ENCODE measurements at places on chromosomes 2 and 18.

- peak; percentile 46 for DNase-seq
Observed at GRCh38 chr18:61333746-61334490, 688 bp downstream of the CDH20 start.

DNA sequence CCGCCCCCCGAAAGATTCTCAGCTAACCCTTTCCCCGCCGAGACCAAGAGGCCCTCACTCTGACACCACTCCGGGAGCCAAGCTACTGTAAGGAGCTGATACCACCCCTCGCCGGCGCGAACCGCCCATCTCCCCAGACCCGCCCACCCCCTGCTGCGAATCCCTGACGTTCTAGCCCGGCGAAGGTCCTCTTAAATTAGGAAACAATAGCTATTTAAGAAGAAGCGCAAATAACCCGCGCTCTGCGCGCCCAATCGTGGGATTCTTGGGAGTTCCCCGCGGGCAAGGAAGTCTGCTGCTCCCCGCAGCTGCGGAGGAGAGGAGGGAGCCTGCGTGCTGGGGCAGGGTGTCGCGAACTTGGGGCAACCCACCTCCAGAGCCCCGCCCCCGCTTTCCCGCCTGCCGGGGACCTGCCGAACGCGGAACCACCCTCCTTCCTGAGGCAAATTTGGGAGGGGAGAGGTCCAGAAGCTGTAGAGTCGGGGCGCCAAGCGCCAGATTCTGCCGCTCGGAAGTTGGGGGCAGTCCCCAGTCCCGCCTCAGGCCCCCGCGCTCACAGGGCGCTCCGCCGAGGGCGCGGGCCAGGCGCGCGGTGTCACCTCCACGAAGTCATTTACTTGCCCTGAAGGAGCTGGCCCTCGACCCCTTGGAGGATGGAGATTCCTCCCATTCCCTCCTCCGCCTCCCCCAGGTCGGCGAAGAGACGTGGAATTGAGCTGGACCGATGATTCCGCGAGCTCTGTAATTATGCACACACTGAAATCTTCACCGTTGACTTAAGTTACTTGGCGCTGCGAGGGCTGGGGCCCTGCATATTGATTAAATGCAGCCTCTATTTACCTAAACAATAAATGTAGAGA, 8.4 kb upstream of the SP9 start:
- peak; percentile 83 for DNase-seq

DNA sequence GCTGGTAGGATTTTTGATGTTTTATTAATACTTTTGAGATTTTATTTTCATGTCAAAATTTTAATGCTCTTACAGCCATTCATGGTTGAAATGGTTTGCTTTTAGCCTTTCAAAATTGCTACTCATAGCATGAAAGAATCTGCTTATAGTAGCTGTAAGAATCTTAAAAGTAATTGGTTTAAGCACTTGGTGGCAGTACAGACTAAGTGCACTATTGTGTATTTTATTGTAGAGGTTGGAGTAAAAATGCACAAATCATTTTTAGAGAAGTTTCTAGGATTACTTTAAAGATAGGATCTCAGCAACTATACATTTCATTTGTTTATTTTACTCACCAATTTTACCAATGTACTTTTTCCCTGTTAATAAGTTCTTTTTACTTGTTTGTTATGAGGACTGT, 205.8 kb downstream of the SPAG16 start:
- no peak for DNase-seq

- DNase-seq, result no peak
Observed at GRCh38 chr18:76619261-76619620, 124.2 kb upstream of the ZNF516 start.

DNA sequence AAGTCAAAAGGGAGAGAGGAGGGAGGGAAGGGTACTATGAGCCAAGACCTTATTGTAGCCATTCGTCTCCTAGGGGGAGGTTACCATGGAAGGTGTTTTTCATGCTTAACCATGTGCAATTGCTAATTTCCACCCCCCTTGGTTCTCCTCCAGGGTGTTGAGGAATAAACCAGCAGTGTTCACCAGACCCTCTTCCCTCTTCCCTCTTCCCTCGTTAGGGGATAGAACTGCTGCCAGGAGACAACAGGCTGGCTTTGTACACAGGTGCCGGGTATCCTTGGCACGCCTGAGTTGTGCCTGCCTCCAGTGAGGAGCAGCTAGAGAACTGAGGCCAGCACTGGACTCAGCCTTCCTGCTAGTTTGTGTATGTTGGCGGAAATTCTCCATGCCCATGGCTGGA, 41.1 kb upstream of the ARL5A start:
- no peak for DNase-seq

DNA sequence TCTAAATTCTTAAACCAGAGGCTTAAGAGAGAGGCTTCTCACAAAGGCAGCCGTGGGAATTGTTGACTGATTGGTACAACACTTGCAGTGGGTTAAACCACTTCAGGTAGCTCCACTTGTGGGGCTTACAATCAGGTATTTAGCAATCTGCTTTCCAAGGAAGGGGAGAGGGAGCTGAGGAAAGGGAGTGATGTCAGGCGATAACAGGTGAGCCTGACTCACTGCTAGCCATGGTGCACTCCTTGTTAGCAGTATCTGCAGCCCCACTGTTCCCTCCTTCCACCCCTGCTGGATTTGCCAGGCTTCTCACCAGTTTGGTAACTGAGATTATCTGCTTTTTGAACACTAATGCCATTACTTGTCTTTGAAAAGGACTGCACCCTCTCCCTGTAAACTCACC, 1056.7 kb upstream of the FANCL start:
- DNase-seq, result no peak

GRCh38 chr2:151996243-151997003, 102.4 kb downstream of the CACNB4 start:
- DNase-seq, result no peak

GRCh38 chr2:209451209-209451834, 27.5 kb downstream of the MAP2 start:
- DNase-seq, result no peak

DNA sequence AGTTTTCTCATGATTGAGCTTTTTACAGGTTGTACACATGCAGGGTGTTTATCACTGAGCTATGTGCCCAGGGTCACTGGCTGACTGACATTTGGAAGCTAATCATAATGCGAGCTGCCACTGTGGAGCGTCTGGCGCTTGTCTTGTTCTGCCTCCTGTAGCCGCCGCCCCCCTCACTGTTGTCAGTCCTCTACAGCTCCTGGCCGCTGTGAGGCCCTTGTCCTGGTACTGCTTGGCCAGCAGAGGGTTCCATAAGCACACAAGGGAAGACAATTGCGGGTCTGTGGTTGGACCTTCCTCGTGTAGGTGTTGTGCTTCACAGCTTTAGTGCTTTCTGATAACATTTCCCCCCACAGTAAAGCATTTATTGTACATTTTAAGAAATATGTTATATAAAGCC, 105.6 kb upstream of the LDLRAD4 start:
- DNase-seq, result peak; percentile 67

- DNase-seq, result peak; percentile 88
Observed at GRCh38 chr2:234203135-234203984, 152.9 kb downstream of the SPP2 start.

- no peak for DNase-seq
Observed at GRCh38 chr2:134365356-134365755, 111.5 kb downstream of the MGAT5 start.

DNA sequence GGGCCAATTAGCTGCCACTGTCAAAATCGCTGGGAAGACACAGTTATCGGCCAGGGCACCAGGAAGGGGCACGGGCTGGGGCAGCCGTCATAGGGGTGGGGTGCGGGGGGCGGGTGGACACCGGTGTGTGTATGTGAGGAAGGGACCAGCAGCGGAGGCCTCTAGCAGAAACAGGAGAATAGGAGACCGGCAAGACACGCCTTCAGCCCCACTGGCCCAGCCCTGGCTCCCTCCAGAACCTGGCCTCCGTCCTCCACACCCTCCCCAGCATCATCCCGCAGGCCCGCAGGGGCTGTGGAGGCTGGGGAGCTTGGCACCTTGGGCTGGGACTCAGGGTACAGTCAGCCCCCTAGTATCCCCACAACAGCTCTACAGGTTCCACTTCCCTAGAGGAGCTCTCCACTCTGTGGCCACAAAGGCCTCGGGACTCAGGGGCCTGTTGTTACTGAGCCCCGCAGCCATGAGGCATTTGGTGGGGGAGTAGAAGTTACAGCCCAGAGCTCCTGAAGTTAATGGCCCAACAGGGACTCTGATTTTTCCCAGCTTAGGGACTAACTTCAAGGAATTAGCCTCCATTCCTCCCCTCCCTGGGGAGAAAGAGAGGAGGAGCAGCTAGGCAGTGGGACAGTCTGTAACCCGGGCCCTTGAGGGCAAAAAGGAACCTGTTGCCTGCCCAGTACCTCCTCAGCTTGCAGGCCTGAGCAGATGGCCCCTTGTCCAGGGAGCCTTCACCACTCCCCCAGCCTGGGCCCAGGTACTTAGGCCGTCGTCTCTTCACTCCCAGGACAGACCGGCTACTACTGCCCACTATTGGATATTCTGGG, 19.9 kb downstream of the SH2D6 start:
- DNase-seq, result peak; percentile 23

DNA sequence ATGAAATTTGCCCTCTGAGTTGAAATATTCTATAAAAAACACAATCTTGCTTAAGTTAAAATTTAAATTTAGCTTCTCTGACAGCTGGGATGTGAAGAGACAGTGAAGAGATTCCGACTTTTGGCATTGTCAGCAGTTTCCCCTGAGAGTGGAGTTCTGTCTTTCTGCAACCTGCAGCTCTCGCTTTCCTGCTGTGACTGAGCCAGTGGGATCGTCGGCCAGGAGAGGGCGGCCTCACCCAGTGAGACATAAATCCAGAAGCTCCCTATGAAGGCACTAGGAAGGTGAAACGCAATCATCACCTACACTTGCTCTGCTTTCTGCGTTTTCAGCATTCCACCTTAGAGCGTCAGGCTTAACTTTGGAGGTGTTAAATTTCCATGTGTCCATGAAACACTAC, 75.4 kb upstream of the HNMT start:
- peak; percentile 16 for DNase-seq

- DNase-seq, result no peak
Observed at GRCh38 chr2:117853873-117854272, 39.4 kb downstream of the DDX18 start.

DNA sequence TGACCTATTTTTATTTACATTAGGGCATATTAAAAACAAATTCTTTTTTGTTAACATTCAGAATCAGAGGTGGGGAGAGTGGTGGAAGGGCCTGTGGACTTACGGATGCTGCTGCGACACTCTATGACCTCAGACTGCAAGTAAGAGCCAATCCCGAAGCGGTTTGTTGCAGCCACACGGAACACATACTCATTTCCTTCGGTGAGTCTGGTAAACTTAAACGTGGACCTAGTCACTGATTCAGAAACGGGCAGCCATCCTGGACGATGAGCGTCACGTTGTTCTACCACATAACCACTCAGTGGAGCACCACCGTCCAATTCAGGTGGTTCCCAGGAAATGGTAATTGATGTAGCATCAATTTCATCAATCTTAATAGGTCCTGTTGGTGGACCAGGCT, 61.9 kb downstream of the PLEKHA3 start:
- DNase-seq, result no peak

DNA sequence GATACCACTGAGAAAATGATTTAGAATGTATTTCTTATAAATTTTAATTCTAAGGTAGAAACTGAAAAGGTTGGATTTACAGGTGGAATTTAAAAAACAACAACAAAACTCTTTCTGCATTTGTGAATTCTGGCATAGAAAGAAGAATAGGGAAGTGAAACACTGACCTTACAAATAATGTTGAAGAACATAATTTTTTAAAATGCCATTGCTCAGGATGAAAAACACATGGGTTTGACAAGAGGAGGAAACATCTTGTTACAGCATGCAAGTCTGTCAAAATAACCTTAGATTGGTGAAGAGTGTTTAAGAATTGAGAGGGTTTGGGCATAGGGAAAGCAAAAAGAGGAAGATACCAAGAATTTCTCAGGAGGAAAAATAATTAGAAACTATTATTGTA, 184.3 kb downstream of the UBE2E3 start:
- DNase-seq, result no peak

GRCh38 chr2:60350791-60351190, 202.7 kb downstream of the BCL11A start:
- DNase-seq, result no peak

DNA sequence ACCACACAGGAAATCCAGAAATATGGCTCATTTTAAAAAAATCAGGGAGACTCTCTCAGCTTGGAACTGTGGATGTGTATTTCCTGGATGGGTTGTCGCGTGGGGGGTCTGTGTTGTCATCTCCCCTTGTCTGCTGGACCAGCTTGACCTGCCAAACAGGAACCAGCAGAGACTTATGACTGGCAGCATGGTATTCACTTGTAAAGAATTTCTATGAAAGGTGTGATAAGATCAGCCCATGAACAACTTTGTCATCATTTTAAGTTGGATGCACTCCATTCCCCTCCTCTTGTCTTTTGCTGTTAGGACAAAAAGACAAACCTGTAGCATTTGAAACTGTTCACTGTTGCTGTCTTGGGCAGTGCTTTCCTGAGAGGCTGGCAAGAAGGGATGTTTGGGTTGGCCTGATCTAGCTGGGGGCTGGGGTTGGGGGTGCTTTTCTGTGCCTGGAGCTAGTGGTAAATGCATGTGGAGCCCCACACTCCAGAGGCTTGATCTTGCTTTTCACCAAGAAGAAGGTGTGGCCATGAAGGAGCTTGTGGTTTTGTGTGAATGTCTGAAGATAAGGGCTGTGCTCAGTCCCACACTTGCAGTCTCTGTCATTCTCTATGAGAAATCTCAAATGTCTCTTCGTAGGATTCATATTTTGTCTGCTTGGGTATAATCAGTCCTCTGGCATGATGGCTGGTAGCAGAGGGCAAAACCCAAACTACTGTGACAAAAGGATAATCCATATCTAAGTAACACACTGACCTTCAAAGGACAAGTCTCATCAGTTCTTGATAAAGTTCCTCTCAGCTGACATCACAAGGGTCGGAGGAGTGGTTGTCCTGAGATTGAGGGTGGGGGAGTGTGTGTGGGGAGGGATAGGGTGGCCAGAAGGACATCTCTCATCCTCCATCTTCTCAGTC, 39.0 kb downstream of the RALB start:
- peak; percentile 41 for DNase-seq

GRCh38 chr2:48347712-48348111, 182.2 kb upstream of the STON1 start:
- no peak for DNase-seq

GRCh38 chr2:126995621-126996377, 97.1 kb downstream of the TEX51 start:
- DNase-seq, result no peak

GRCh38 chr18:23114911-23115310, 20.4 kb upstream of the CABLES1 start:
- no peak for DNase-seq

- no peak for DNase-seq
Observed at GRCh38 chr2:68698567-68699377, 35.8 kb upstream of the ARHGAP25 start.

- no peak for DNase-seq
Observed at GRCh38 chr2:234211797-234212196, 161.3 kb downstream of the SPP2 start.

DNA sequence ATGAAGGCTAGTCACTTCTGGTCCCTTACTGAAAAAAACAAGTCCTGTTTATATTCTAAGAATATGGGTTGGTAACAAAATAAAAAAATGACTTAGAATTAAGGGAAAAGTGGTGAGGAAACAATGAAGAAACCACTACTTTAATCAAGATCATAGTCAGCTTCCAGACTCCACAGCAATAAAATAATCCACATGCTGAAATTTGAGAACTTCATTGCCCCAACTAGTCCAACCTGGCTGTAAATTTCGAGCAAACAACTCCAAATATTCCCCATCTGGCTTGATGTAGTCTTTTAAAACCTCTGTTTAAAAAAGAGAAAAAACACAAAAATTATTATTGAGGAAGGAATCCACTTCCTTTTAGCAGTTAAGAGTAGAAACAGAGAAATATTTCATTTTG, 32.5 kb downstream of the METTL4 start:
- DNase-seq, result peak; percentile 10

All from GM03348 (cell line).